ENCODE measurements at places on chromosomes 12 and 14.

- no peak for DNase-seq
Measured at GRCh38 chr14:89845346-89845745, 109.2 kb downstream of the EFCAB11 start.

DNA sequence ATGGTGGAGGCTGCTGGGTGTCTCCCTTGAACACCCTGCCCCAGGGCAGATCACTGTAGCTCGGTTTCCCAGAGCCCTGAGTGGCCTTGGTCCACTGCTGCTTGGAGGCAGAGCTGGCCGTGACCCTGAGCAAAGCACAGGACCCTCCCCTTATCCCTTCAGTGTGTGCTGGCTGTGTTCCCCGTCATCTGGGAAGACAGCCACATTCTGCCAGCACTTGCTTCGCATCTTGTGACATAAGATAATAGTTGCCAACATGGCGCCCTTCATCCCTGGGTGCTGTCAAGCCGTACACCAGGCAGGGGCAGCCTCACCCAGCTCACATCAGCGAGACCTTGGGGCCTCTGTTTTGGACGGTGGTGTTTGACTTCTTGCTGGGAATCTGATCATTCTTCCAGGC, 12.1 kb upstream of the ALDH2 start:
- no peak for DNase-seq

DNA sequence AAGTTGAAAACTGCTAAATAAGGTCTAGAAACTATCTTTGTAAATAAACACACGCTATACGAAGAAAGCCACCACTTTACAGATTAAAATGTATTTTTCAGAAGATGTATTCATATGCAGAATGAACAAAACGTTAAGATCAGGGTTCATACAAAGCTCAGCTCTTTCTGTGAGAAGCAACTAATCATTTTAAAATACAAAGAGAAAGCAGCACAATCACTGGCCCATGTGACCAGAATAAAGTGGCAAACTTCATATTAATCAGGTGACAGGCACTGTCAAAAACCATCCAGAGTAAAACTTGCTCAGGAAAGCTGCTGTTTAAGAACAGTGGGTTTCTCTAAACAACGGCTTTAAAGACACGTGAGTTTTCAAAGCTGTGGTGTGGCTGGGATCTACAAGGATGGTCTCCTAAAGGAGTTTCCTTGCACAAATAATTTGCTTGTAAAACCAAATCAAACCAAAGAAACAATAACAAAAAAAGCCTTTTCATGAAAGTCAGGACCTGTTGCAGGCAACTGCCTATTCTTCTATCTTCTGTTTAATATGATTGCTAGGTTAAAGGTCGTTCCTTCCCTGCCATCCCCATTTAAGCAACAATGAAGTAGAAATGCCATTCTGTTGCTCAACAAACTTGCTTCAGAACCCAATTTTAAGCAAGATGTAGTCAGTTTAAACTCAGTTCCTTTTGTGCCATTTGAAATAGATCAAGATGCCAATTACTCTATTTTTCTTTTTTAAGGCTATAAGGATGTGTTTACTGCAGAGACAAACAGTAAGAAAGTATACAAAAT, 22.3 kb downstream of the SEL1L start:
- DNase-seq = no peak

DNA sequence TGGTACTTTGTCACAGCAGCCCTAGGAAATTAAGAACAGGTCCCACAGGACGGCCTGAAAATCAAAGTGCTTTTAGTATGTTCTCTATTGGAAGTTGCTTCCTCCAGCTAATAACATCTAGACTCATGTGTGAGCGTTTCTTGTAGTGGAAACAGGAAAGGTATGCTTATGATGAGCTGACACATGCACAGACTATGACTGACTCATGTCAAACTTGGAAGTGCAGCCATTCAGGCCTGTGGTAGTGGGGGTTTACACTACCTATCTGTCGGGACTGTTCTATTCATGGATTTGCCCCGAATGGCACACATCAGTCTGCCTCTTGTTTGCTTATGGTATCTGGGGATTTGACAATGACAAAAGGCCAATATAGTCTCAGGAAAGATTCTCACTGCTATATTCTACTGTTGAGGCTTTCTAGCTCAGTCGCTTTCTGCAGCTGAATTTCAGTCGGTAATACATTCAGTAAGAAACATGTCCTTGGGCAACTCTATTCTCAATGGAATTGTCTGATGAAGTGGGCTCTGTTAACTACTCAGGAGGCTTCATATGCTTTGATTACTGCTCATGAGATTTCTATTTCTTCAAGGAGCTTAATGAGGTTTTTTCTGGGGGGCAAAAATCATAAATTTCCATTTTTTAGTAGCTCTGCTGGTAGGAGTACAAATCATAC, 270.3 kb upstream of the DAAM1 start:
- DNase-seq = no peak

DNA sequence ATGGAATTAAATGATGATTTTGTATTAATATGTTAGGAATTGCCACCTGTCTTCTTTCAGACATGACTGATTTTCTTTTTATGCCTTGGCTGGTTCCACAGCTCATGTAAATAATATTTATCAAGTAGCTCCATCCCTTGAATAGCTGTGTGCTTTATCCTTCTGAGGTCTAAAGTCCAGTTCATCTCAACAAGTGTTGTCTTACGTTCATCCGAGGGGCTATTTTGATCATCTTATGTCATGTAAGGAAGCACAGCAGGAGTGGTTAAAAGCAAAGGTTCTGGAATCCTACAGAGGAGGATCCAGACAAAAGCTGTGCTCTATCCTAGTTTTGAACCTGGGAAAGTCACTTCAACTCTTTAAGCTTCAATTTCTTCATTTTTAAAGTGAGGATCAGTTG, 123.7 kb upstream of the ATP2B1 start:
- DNase-seq = no peak

DNA sequence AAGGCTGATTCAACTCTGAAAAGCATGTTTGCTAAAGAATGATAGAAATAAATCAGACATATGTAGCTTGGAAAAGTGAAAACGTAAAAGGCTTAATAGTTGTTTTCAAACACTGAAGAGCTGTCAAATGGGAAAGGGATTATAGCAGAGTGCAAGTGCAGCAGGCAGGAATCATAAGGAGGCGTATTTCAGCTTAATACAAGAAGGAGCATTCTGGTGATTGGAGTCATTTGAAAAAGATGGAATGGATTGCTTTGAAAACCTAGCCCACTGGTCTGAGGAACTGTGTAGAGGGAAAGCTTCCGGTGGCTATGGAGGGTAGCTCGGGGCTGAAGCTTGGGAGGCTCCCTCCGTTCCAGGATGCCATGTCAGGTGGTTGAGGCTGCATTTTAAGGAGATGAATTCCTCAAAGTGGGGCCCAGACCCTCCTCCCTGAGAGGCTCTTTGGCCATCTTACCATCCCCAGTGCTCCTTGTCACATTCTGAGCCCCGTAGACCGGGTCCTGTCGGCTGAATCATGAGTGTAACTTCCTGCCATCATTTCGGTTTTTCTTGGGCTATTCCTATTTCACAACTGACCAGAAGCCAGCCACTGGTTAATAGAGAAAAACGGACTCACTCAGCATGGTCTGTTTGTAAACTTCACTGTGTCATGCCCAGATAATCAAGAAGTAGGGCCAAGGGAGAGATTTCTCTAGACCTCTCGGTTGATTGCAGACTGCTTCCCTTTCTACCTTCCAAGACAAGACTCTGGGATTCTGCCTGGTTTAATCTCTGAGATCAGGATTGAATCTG, 6.5 kb downstream of the WNT5B start:
- DNase-seq = no peak

GRCh38 chr14:49946320-49947141, 53.6 kb downstream of the ARF6 start:
- DNase-seq = peak; percentile 39

GRCh38 chr14:50350975-50351374, 38.9 kb downstream of the DMAC2L start:
- peak; percentile 73 for DNase-seq

- no peak for DNase-seq
Measured at GRCh38 chr12:25384893-25385248, 134.1 kb upstream of the KRAS start.

- DNase-seq = no peak
Measured at GRCh38 chr14:92040431-92041051, 682 bp upstream of the TRIP11 start.

- no peak for DNase-seq
Measured at GRCh38 chr12:64760808-64761573, 1.8 kb upstream of the GNS start.

- DNase-seq = no peak
Measured at GRCh38 chr14:97456958-97457357, 659.8 kb downstream of the VRK1 start.

GRCh38 chr12:9040484-9041186, 51.3 kb downstream of the KLRG1 start:
- no peak for DNase-seq
